ENCODE measurements at places on chromosomes 12 and 14.

DNA sequence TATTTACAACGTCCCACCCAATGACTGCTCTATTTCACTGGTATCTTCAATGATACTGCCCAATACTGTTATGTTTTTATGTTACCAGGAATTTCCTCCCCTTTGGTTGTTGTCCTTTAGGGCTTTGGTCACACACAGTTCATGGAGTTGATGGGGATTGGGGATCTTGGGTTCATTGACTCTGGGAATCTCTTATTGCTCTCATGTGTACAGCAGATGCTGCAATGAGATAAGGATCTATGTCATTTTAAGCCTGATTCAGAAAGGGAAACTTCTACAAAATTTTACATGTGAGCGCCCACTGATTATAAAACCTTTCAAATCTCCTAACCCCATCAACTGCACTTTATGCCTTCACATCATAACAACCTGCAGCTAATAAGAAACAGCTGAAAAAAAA, 67.2 kb downstream of the FAR2 start:
- no peak for DNase-seq

DNA sequence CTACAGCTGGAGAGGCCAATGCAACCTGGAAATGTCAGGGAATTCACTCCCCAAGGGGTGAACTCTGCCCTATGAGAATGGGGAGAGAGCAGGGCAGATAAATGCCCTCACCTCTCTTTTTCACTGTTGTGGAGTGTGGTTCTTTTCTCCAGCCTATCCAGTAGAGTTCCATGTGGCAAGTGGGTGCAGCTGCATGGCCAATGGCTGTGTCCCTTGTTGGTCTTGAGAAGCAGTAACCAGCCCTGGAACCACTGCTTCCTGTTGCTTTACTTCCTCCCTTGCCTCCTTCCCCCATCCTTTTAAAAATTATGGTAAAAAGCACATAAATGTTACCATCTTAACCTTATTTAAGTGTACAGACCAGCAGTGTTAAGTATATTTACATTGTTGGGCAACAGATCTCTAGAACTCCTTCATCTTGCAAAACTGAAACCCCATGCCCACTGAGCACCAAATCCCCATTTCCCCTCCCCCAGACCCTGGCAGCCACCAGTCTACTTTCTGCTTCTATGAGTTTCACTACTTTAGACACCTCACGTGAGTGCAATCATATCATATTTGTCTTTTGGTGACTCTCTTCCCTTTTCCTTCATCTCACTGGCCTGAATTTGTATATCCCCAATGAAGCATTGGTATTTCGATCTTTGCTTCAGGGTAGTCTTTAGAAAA, 77.0 kb upstream of the GRIP1 start:
- DNase-seq, result no peak

GRCh38 chr12:114993165-114993564, 309.2 kb upstream of the TBX3 start:
- DNase-seq, result no peak

DNA sequence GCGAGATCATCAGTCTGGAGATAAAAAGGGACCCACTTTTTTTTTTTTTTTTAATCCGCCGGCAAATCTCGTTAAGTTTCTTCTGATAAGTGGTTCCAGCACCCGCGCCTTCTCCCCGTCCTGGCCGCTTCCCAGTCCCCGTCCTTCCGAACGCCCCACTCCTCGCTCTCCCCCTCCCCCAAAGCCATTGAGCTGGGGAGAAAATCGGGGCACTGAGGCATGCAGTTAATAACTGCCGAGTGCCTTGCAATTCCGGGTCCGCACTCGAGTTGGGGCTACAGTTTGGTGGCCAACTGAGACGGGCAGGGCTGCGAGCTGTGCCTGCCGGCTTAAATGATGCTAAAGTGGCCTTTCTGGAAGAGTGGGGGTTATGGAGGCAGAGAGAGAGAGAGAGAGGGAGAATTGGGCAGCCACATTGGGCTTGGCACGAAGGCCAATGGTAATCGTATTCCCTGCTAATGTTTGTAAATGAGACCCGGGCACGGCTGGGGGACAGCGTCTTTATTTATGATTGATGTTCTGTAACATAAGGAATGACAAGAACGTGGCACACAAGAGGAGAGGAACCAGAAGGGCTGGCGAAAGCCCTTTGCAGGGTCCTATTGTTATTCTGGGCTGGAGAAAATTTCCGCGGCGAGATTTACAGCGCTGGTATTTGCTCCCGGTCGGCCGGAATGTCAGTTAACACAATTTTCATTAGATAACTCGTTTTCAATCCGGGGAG, 115.4 kb upstream of the MYL2 start:
- no peak for DNase-seq

GRCh38 chr12:17841496-17841895, 248.5 kb downstream of the RERGL start:
- DNase-seq, result no peak

DNA sequence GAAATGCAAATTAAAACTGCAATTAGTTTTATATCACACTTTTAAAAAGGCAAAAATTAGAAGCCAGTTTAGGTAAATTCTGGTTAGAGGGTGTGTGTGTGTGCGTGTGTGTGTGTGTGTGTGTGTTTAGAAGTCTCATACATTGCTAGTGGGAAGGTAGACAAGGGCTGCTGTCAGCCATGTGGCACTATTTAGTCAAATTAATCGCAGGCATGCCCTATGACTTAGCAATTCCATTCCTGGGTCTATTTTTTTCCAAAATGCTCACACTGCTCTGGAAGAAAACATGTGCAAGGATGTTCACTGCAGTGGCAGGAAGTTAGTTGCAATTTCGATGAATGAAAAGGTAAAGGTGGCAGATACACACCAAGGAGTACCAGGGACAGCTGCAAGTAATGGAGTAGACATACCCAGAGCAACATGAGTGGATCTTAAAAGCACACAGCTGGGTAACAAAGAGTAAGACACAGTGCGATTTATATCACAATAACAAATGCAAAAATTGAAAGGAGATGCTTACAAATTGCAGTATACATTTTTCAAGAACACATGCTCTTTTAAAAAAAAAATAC, 11.6 kb downstream of the CAPZA3 start:
- DNase-seq, result no peak

GRCh38 chr12:49288412-49288853, 6.5 kb upstream of the PRPH start:
- DNase-seq, result peak; percentile 57

GRCh38 chr12:43882578-43883178, 46.8 kb downstream of the TMEM117 start:
- peak; percentile 56 for DNase-seq

- DNase-seq, result no peak
Observed at GRCh38 chr14:36662543-36663403, 1.1 kb downstream of the PAX9 start.

DNA sequence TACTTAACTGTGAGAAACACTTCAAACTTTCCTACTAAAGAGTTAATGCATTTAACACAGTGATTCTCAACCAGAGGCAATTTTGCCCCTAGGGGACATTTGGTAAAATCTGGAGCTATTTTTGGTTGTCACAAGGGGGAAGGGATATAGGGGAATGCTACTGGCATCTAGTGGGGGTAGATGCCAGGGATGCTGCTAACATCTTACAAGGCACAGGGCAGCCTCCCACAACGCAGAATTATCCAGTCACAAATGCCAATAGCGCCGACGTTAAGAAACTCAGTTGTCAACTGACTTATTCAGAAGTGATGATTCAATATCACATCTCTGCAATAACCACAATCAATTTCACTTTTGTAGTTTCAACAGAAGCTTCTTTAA, 2.0 kb downstream of the EEA1 start:
- DNase-seq, result peak; percentile 84

Measured in LHCN-M2 (cell line).